Posterior vena cava (tissue), 2 donors: ENCODE measurements at places on chromosomes 16 and 17. TPM values are rescaled to one million over a fixed set of nuclear protein-coding genes. Genes with fewer than 3 reads are reported as not detected.

GRCh38 chr16:84186685-84187437 is at the start of gene TAF1C:
Gene TAF1C, minus strand, starts transcription at chr16:84187057. Its CDS starts 2,069 bp downstream, at chr16:84184988.
- DNase-seq = peak; percentile 98

DNA sequence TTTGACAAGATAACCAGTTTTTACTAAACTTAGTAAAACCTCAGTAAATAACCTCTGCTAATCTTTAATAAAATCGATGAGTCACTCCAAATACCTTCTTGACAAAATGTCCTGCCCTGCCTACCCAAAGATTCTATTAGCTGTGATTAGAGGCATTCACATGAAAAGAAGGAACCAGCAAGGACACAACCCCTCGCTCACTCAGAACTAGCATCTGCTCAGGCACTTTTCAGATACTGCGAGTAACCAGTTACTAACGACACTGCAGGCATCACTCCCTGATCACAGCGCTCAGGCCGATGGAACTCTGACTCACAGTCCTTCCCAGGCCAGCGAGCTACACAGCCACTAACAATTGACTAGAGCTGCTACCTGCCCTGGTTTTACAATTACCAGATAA is 24.3 kb downstream of the PELP1 start:
- no peak for DNase-seq

DNA sequence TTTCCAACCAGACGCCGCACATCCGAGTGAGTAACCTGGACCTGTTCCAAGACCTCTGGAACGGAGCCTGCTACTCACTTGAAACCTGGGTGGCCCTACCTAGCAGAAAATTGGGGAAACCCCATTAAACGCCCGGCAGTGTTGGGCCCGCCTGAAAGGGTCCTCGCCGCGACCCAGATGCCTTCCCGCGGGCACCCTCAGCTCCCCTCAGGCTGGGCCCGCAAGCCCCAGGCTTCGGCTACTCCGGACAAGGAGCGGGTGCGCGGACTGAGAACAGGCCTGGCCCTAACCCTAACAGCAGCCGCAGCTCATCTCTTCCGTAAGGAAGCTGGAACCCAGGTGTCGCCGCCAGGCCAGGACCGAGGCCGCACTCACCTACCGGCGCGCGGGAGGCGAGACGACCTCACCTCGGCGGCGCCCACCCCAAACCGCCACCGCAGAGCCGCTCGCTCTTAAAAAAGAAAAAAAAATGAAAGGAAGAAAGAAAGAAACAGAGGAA is 344 bp downstream of the PSME3IP1 start:
- peak; percentile 81 for DNase-seq

SBK1 gene
- total RNA-seq = 0.09 TPM

GRCh38 chr17:48748718-48749566 is 20.4 kb upstream of the HOXB13 start:
- DNase-seq = no peak
